ENCODE measurements at places on chromosomes 12 and 14.

GRCh38 chr12:13799574-13799973, 181.8 kb downstream of the GRIN2B start:
- DNase-seq, result no peak

- no peak for DNase-seq
Measured at GRCh38 chr12:31353750-31354708, 28.1 kb upstream of the SINHCAF start.

DNA sequence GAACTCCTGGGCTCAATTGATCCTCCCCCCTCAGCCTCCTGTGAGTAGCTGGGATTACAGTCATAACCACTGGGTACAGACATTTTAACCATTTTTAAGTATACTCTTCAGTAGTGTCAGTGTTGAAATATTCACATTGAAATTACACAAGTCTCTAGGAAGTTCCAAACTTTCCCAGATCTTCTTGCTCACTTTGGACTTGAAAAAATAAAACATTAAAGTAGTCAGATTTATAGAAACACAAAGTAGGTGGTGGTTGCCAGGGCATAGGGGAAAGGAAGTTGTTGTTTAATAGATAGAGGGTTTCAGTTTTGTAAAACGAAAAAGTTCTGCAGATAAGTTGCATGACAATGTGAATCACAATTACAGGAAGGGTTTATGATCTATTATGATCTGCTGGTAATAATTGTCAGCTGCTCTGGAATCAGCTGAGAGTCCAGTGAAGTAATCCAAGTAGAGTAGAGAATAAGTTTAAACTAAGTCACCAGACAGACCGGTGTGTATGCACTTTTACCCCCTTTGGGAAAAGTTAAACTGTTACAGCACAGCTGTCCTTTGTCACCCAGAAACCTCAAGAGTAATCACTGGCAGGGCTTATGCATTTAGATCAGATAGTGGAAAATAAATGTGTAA, 27.4 kb downstream of the PCNX1 start:
- no peak for DNase-seq

DNA sequence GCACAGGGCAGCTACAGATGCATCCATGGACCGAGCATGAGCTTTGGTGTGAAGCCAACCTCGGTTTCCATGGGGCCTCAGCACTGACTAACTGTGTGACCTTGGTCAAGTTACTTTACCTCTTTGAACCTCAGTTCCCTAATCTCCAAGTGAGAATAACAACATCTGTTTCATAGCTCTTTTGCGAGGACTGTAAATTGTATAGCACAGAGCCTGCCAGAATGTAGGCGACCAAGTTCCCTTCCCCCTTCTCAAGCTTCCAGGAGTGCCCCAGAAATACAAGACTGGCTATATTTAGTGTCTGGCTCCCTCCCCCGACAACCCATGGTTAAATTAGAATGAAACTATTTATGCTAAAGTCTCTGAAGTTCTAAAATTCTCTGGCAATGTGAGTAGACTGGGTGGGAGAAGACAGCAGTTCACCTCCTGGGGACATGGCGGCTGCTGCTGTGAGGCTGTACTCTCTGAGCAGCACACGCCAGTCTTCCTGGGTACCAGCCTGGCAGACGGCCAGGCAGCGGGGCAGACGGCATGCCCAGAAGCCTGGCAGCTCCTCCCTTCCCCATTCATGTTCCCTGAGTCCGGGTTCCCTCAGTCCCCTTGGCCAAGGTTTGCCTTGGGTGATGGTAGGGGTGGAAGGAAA, 22.0 kb upstream of the TMED10 start:
- no peak for DNase-seq

GRCh38 chr12:12837025-12837812, 24.1 kb downstream of the DDX47 start:
- DNase-seq, result no peak

DNA sequence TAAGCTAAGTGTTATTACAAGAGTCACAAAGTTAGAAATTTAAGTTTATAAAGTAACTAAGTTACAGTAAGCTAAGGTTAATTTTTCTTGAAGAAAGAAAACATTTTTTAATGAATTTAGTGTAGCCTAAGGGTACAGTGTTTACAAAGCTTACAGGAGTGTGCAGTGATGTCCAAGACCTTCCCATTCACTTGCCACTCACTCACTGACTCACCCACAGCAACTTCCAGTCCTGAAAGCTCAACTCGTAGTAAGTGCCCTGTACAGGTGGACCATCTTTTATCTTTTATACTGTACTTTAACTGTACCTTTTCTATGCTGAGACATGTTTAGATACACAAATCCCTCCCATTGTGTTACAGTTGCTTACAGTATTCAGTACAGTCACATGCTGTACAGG, 60.9 kb upstream of the TMEM263 start:
- no peak for DNase-seq

DNA sequence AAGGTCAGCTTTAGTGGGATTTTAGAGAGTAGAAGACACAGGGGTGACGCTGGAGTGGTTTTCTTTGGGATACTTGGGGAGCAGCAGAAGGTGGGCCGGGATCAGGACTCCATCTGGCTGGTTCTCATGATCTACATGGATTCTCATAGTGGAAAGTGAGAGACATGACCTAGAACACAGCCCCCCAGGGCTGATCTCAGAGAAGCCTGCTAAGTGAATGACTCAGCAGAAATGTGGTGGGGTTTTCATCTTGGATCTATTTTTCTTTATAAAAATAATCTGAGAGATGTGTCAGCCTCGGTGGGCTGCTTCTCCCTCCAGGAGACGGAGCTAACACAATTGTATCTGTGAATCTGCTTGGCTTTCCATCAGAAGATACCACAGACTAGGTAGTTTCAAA, 484.4 kb downstream of the TMEM121 start:
- DNase-seq, result no peak

- no peak for DNase-seq
Measured at GRCh38 chr12:64840119-64840518, 15.7 kb downstream of the TBC1D30 start.
